ENCODE measurements at places on chromosomes 5 and 9.

- no peak for DNase-seq
Measured at GRCh38 chr9:116027096-116027495, 126.5 kb upstream of the PAPPA start.

- no peak for DNase-seq
Measured at GRCh38 chr5:9775339-9775738, 145.2 kb upstream of the TAS2R1 start.

GRCh38 chr5:150319484-150319790 is 16.7 kb upstream of the ARSI start:
- no peak for DNase-seq

DNA sequence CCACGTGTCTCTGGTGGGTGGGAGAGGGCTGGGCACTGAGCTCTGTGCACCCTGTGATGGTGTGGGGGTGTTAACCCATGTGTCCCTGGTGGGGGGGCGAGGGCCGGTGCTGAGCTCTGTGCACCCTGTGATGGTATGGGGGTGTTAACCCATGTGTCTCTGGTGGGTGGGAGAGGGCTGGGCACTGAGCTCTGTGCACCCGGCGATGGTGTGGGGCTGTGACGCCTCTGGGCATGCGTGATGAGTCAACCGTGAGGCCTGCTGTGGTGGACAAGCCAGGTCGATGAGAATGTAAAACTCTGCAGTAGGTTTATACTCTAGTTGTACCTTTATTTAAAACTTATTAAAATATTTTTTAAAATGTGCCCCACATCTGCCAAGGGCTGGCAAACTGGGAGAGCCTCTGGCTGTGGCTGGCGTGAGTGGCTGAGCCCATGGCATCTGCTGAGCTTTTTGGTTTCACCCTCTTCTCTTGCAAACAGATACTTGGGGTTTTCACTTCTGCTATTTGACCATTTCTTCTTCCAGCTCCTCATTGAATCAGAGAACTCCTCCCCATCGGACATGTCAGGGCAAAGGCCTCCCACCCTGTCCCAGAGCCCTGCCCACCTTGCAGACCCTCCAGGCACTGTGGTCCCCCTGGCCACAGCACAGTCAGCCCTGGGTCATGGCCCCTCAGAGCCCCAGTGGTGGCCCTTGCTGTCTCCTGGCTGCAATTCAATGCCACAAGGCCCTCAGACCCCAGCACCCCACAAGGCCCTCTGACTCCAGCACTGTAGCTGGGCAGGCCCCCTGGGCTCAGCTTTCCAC is 18.5 kb upstream of the EXOC3 start:
- DNase-seq, result peak; percentile 85

- DNase-seq, result no peak
Measured at GRCh38 chr9:17870722-17871121, 291.9 kb downstream of the SH3GL2 start.

GRCh38 chr5:94551858-94552257 is 66.5 kb downstream of the KIAA0825 start:
- DNase-seq, result no peak

GRCh38 chr9:97109194-97109811 is 70.4 kb upstream of the CTSV start:
- DNase-seq, result peak; percentile 7

DNA sequence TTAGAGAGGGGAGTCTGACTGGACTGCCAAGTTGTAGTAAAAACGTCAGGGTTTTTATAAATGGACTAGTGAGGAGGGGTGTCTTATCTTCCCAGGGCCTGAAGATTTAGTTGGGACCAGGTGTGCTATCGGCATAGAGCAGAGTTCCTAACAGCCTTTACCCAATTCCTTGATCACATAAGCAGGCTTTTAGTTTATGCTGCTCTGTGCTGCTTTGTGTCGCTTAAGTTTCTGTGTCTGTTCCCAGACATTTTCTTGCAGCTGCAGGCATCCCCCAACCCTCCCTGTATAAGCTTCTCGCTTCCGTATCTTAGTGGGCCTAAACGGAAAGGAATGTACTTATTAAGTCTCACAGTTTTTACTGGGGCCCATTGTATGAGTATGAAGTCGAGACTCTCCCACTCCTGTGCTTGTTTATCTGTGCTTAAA is 2.6 kb upstream of the SMC5 start:
- no peak for DNase-seq

DNA sequence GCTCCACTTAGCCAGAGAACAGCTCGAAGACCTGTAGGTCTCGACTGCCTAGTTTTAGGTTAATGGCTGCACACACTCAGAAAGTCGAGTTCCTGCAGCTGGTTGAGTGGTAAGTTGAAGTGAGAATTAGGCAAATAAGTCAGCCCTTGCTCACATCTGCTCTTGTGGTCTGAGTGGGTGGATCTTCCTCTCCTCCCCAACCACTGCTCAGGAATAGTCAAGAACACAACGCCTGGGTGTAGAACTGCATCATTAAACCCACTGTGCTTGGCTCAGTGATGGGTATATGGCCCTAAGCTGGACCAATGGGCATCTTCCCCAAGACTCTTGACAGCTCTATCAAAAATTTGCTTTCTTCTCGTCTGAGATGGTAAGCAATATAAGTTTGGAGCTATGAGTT is 20.9 kb upstream of the ADAM19 start:
- peak; percentile 73 for DNase-seq

DNA sequence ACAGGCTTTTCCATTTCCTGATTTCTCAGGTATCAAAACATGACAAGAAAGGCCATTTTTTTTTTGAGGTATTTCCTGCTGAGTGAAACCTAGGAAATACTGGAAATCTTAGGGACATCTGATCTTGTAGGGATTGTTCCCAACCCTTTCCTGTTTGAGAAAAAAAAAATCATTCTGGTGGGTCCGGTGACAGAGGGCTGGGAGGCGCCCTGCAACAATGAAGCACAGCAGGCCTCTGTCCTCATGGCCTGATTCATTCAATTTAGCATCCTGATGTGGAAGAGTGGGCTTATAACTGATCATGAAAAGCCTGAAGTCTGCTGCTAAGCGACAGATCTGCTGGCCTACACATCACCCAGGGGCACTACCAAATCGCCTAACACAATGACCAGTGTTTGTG is 3.0 kb upstream of the C9orf153 start:
- no peak for DNase-seq

GRCh38 chr5:101045689-101046088 is 142.6 kb upstream of the ST8SIA4 start:
- DNase-seq, result no peak

DNA sequence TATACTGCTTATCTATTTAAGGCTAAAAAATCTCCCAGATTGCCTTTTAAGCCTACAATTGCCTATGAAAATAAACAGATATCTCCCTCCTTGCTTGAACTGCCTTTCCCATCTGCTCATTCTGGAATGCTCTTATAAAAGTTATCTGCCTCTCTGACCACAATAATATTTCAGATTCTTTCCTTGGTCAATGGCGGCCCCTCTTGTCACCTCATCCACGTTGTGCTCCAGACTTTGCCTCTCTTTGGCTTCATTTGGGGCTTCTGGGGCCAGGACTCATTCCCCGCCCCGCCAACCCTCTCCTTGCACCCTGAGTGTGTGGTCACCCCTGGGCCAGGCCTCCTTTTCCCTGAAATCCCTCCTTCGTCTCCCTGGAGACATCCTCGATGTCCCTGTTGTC is 110.0 kb upstream of the RPS23 start:
- no peak for DNase-seq

Data from GM06990 (cell line).